Stimulated activated memory B cell treated with anti-CD40 and anti-IgM and Interleukin-4, amounts not matched to agents 10 μg/mL and 1 μg/mL and 100 μg/mL, for 72 hours (primary cell): ENCODE measurements at places on chromosomes 16 and 17.

DNA sequence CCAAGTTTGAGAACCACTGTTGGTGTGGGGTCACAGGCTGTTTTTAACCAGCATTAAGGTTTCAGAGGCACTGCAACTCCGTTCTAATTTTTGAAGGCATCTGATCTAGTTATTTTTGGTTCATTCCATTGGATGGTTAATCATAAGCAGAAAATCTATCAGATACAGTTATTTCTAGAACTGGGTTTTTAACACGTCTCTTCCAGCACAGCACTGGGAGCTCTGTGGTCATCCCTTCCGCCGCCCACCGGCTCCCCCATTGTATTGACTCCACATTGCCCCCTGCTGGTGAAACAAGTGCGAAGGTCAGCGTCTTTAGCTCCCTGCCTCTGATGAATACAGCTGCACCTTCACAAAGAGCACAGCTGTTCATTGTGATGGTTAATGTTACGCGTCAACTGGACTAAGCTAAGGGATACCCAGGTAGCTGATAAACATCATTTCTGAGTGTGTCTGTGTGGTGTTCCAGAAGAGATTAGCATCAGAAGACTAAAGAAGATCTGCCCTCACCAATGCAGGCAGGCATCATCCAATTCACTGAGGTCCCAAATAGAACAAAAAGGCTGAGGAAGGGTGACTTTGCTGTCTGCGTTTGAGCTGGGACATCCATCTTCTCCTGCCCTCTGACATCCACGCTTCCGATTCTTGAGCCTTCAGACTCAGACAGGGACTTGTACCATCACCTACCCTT, 8.5 kb downstream of the CCL18 start:
- no peak overlapping the region for H3K4me3 ChIP-seq
- no peak overlapping the region for H3K27ac ChIP-seq
- peaks cover 15% of the 10 kb centered on the region for H3K27me3 ChIP-seq
- peak; percentile 72 for ATAC-seq

GRCh38 chr17:1693339-1693738, 8.7 kb upstream of the PRPF8 start:
- H3K36me3 ChIP-seq: no peaks in the 10 kb centered on the region
- H3K27ac ChIP-seq: no peak overlapping the region
- H3K4me3 ChIP-seq: no peak overlapping the region
- peaks cover 23% of the 10 kb centered on the region for H3K27me3 ChIP-seq

- H3K4me1 ChIP-seq: no peaks in the 10 kb centered on the region
- no peak overlapping the region for H3K4me3 ChIP-seq
- no peaks in the 10 kb centered on the region for H3K36me3 ChIP-seq
- no peak overlapping the region for H3K27ac ChIP-seq
Measured at GRCh38 chr16:5633845-5634440, 536.3 kb upstream of the EEF2KMT start.

DNA sequence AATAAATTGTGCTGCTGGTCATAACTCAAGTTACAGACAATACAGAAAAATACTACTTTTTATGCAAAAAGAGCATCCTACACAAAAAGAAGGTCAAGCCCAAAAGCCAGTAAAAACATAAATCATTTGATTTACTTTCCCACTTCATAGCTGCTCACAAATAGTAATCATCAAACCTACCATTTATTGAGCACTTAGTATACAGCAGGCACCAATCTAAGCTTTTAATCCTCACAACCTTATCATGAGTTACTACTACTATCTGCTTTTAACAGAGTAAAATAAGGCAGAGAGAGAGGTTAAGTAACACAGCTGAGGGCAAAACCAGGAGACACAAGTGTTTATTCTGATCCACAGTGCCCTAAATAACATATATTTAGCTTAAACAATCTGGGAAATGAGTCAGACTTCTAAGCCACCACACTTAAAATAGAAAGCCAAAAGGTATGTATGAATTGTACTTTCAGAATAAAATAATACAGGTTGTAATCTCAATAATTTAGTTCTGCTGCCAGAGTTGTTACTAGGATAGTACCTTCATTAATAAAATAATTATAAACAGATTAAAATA, 1.7 kb upstream of the AARS1 start:
- H3K4me1 ChIP-seq: peaks cover 9% of the 10 kb centered on the region
- no peak for ATAC-seq
- H3K36me3 ChIP-seq: no peaks in the 10 kb centered on the region
- no peaks in the 10 kb centered on the region for H3K27me3 ChIP-seq

DNA sequence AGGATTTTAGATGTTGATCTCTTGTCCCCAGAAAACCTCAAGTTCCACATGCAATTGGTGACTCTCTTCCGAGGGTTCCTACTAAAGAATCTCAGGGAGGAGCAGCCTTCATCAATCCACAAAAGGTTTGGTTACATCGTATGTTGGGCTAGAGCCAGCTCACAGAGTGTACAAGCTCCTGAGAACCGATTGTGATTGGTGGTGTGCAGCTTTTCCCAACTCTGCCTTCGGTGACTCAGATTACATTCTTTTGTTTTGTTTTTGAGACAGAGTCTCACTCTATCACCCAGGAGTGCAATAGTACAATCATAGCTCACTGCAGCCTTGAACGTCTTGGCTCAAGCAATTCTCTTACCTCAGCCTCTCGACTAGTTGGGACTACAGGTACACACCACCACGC, 172.4 kb downstream of the PMP22 start:
- H3K27ac ChIP-seq: no peak overlapping the region
- ATAC-seq: no peak
- peaks cover 9% of the 10 kb centered on the region for H3K27me3 ChIP-seq

DNA sequence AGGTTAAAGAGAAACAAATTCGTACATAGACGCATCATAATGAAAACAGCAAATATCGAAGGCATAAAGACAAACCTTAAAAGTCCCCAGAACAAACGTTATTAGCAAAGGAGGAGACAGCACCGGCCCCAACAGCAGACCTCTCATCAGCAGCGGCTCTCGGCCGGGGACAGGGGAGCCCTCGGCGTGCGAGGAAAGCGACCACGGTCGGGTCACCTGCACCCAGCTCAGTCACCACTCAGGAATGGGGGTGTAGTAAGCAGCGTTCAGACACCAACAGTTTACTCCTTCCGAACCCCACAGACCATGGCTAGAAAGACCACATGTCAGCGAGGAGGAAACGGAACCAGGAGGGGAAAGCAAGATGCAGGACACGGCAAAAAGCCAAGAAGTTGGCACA, 109.3 kb upstream of the CHMP6 start:
- H3K36me3 ChIP-seq: peaks cover 73% of the 10 kb centered on the region
- no peak overlapping the region for H3K27ac ChIP-seq
- no peak overlapping the region for H3K4me3 ChIP-seq
- ATAC-seq: no peak
- no peaks in the 10 kb centered on the region for H3K27me3 ChIP-seq

GRCh38 chr17:36684134-36684533, 82.8 kb downstream of the MRM1 start:
- H3K27me3 ChIP-seq: peaks cover 47% of the 10 kb centered on the region
- no peak for ATAC-seq
- H3K36me3 ChIP-seq: no peaks in the 10 kb centered on the region
- peaks cover 7% of the 10 kb centered on the region for H3K4me1 ChIP-seq
